ENCODE measurements at places on chromosomes 4 and X.
A peak's percentile ranks its signal among the peaks of the same experiment; 100 is the strongest.

DNA sequence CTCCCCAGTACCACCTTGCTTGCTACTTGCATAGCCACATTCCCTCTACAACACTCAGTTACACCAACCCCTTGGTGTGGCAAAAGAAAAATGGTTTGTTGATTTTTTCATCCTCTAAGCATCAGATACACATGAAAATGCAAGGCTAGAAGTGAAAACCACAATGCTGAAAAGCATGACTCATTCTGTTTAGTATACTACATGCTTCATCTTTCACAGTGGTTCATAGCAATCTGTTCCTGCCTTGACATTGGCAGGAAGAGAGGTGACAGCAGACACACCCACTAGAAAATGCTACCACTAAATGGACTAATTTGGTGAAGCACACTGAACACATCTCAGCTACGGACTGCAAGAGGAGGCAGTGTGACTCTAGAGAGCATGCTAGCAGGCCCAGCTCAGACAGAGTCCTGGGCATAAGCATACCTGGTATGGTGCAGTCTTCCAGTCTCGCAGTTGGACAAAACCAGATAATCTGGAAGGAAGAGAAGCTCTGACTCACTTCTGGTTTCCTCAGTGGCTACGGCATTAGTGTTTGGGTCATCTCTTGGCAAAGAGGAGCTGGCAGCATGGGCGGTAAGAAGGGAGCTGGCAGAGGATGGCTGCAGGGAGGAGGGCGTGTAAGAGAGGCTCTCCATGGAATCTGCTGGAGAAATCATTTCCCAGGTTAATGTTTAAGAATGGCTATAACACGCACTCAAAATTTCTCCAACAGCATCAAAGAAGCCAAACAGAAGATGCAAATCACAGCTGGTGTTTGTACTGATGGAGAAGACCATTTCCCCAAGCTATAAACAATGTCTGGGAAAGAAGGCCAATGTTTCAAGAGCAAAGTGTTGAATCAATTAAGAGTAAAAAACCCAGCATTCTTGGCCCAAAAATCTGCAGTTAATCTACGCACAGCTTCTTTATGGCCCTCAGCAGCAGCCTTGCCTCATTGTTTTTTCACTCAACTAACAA, 37.8 kb downstream of the GAB3 start:
- peak; percentile 78 for DNase-seq

GRCh38 chrX:38514016-38514854, 47.1 kb upstream of the TSPAN7 start:
- no peak for DNase-seq

DNA sequence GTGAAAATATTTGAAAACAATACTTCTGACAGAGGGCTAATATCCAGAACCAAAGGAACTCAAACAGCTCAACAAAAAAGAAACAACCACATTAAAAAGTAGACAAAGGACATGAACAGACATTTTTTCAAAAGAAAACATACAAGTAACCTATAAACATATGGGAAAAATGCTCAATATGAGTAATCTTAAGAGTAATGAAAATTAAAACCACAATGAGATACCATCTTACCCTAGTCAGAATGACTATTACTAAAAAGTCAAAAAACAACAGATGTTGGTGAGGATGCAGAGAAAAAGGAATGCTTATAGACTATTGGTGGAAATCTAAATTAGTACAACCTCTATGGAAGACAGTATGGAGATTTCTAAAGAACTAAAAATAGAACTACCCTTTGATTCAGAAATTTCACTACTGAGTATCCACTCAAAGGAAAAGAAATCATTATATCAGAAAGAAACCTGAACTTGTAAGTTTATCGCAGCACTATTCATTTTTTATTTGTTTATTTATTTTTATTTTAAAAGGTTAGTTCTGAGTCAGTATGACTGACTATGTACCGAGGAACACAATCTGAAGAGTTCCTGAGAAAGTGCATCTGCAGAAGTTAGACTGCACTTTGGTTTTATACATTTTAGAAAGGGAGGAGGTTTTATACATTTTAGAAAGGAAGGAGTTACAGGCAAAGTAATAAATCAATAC, 231.3 kb downstream of the INPP4B start:
- DNase-seq, result peak; percentile 22

GRCh38 chrX:2471641-2472040, 29.1 kb downstream of the DHRSX start:
- no peak for DNase-seq

GRCh38 chr4:29538889-29539646, 1181.1 kb upstream of the PCDH7 start:
- DNase-seq, result no peak

- DNase-seq, result peak; percentile 31
These were observed 2.9 kb downstream of the KIF4A start for GRCh38 chrX:70292788-70293187.

GRCh38 chr4:100632163-100632562, 114.3 kb upstream of the EMCN start:
- no peak for DNase-seq

DNA sequence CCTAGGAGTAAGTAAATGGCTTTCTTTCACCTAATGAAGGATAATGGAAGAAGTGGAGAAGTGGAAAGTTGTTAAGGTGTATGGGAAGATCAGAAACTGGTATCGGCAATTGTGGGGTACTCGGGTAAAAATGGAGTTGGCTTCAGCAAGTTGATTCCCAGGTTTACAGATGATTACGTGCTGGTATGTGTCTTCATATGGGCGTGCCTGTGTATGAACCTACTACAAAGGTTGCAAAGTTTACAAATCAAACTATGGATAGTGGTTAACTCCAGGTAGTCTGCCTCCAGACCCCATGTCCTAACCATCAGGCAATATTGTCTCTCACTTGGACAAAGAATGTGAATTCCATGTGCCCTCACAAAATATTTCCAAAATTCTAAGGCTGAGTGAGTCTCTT, 773 bp downstream of the TLR3 start:
- DNase-seq, result no peak

DNA sequence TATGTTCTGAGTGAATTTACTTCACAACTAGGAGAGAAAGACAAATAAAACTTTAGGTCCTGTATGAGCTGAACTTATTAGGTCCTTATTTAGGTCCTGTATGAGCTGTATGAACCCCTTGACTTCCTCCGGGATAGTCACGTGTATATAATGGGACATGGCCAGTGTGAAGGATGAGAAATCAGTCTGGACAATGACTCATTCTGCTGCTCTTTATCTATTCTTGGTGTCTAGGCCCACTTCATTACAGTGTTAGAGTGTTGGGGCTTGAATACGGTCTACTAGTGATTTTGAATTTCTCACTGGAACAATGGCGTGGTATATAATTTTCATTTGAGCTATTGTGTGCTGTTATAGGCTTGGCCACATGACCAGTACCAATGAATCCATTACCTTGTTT, 21.9 kb downstream of the STK26 start:
- DNase-seq, result peak; percentile 4

GRCh38 chrX:129693354-129693753, 38.6 kb upstream of the APLN start:
- DNase-seq, result no peak

DNA sequence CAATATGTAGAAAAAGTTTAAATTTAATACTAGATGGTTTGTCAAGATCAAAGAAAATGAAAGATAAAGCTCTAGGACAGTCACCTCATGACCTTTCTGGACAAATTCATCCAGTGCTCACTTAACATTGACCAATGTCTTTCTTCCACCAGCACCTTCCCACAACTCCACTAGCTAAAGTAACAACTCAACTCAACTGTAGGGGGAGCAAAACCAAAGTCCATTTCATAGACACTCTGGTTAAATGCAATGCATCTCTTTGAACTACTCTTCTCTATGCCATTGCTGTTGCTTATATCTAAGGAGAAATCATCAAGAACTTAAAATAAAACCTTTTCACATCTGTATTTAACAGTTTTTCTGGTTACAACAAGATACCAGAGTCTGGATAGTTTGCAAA, 25.1 kb downstream of the UGT2B4 start:
- DNase-seq, result no peak
